ENCODE measurements at places on chromosomes 12 and 14.

GRCh38 chr14:73602994-73603393 is 9.3 kb upstream of the ACOT6 start:
- no peak for DNase-seq

- DNase-seq, result no peak
Observed at GRCh38 chr12:116264525-116265070, 12.9 kb downstream of the MED13L start.

GRCh38 chr12:26691234-26691970 is 141.6 kb downstream of the ITPR2 start:
- DNase-seq, result no peak

DNA sequence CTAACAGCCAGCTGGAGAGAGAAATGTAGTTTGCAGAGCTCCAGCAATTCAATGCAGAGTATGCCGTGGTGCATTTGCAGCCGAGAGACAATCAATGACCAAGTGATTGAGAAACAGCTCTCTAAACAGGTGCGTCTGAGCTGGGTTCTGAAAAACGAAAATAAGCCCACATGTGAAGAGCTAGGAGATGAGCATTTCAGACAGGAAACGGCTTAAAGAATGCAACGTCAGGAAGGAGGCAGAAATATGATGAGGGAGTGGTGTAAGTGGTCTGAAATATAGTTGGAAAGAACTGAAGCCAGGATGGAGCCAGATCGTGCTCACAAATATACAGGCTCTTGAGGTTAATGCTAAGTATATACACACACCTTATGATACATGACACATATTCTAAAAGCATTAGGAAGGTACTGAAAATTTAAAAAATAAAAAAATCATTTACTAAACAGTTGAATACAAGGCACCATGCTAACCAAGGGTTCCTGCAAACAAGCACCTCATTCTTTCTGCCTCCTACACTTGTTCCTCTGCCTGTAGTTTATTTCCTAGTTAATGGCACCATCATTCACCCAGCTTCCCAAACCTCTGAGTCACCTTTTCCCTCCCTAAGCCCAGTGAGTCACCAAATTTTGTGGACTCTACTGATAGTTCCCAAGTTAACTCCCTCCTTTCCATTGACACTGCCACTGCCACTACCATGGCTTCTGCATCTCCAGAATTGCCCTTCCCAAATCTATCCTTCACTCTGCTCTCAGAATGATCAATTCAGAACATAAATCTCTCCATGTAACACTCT is 2.3 kb upstream of the GARIN2 start:
- DNase-seq, result no peak

DNA sequence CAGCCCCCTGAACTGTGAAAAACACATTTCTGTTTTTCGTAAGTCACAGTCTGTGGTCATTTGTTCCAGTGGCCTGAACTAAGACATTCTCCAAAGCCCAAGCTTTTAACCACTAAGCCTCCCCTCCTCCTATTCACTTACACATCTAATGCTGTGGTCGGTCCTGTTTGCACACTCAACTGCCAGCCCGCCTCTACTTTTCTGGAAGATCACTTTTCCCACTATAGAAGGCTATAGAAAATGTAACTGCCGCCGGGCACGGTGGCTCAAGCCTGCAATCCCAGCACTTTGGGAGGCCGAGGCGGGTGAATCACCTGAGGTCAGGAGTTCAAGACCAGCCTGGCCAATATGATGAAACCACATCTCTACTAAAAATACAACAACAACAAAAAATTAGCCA is 524.7 kb upstream of the TMEM132C start:
- DNase-seq, result no peak

DNA sequence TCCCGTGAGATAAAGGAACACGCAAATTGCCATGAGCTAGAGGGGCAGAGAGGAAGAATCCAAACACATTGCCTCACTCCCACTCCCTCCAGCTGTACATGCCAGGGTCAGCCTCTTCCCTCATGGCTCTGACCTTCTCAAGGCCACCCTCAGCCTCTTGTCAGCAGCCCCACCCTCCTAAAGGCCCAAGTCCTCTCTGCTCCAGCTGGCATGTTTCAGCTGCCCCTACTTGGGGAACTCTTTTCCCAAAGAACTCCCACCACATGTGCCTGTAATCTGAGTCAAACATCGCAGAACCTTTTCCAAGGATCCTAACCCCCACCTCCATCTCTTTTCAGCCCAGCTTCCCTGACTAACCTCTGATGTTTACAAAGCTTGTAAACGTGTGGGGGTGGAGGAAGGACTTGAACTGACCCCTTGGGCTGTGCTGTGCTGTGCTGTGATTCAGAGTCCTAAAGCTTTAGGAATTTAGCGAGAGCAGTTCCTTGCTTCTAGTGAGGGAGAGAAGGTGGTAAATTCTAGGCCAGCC is 7.3 kb upstream of the CACNB3 start:
- DNase-seq, result no peak

Measured in central memory CD4-positive, alpha-beta T cell (primary cell).